CD4-positive, alpha-beta T cell treated with Interleukin-12 subunit alpha and Interleukin-12 subunit beta, for 1 hour (primary cell): ENCODE measurements at places on chromosomes 11 and 22.

DNA sequence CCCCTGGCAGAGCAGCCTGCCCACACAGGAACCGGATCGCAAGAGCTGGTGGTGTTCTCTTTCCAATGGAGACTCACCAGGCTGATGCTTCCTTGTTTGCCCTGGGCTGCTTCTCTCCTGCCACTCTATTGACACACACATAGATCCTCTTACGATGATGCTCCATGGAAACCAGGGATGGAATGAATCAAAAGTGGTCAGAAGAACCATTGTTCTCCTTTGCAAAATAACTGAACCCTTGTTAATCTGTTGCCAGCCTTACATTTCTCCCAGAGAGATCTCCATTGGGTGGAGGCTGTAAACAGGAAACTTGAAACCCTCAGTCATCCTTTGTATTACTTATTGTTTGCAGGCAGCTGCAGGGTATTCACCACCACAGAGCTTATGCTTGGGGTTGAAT, 24.6 kb upstream of the LDLRAD3 start:
- DNase-seq = no peak

- DNase-seq = no peak
Measured at GRCh38 chr11:2237457-2238238, 32.7 kb downstream of the ASCL2 start.

DNA sequence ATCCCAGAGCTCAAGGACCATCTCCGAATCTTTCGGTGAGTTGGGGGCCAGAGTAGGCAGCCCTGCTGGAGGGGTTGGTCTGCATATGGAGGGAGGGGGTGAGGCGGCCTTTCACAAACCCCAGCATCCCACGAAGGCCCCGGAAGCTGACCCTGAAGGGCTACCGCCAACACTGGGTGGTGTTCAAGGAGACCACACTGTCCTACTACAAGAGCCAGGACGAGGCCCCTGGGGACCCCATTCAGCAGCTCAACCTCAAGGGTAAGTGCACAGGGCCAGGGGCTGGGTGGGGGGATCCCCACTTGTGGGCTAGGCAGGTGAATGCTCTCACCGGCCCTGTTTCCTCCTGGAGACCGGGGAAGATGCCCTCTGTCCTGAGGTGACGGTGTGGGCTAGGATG, 6.2 kb downstream of the TRPT1 start:
- DNase-seq = no peak

- no peak for DNase-seq
Measured at GRCh38 chr11:41003339-41004282, 455.8 kb downstream of the LRRC4C start.

GRCh38 chr22:45784357-45785277, 113.0 kb downstream of the ATXN10 start:
- no peak for DNase-seq

- no peak for DNase-seq
Measured at GRCh38 chr22:17907748-17908051, 116.7 kb downstream of the MICAL3 start.

GRCh38 chr11:46127150-46127638, 5.9 kb upstream of the PHF21A start:
- peak; percentile 82 for DNase-seq

DNA sequence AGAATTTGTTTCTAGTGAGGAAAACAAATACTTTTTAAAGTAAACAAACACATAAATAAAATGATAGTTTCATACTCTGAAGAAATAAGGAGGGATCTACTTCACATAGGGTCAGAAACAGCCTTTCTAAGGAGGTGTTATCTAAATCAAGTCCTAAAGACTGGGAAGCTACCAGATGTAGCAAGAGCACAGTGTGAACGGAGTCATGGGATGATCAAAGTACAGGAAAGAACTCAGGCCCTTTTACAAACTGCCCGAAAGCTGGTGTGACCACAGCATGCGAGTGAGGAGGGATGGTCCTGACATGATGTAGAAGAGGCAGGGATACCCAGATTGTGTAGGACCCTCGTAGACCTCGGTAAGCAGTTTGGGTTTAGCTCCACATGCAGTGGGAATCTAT, 102.8 kb downstream of the ARHGAP32 start:
- DNase-seq = no peak

DNA sequence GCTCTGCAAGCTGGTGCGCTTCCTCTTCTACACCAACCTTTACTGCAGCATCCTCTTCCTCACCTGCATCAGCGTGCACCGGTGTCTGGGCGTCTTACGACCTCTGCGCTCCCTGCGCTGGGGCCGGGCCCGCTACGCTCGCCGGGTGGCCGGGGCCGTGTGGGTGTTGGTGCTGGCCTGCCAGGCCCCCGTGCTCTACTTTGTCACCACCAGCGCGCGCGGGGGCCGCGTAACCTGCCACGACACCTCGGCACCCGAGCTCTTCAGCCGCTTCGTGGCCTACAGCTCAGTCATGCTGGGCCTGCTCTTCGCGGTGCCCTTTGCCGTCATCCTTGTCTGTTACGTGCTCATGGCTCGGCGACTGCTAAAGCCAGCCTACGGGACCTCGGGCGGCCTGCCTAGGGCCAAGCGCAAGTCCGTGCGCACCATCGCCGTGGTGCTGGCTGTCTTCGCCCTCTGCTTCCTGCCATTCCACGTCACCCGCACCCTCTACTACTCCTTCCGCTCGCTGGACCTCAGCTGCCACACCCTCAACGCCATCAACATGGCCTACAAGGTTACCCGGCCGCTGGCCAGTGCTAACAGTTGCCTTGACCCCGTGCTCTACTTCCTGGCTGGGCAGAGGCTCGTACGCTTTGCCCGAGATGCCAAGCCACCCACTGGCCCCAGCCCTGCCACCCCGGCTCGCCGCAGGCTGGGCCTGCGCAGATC, 16.5 kb downstream of the P2RY2 start:
- DNase-seq = no peak

GRCh38 chr11:83715927-83716535, 429.9 kb upstream of the CCDC90B start:
- DNase-seq = no peak

GRCh38 chr11:128884703-128885338, 6.3 kb upstream of the KCNJ5 start:
- peak; percentile 76 for DNase-seq

GRCh38 chr11:59437770-59438169, 1.5 kb downstream of the OR5A1 start:
- no peak for DNase-seq
